Airway epithelial cell (primary cell): ENCODE measurements at places on chromosomes 2 and 18. TPM values are rescaled to one million over a fixed set of nuclear protein-coding genes. Genes with fewer than 3 reads are reported as not detected.

The ZNF521 gene
- total RNA-seq: 0.21 TPM in 1 of 2 replicates, not detected in the other

The CAVIN2 gene
- 4.9 and 7.9 TPM in 2 replicates for total RNA-seq

The AFF3 gene
- total RNA-seq: 0.14 and 0.28 TPM in 2 replicates

The APOB gene
- total RNA-seq: not detected in 2 replicates

The CDH2 gene
- total RNA-seq: 0.56 and 1.3 TPM in 2 replicates

The GLB1L gene
- 5.9 and 7.4 TPM in 2 replicates for total RNA-seq

The DCC gene
- not detected in 2 replicates for total RNA-seq

The DTNA gene
- 2.8 and 5.1 TPM in 2 replicates for total RNA-seq

The TYMS gene
- total RNA-seq: 22.6 and 36.3 TPM in 2 replicates

The CCDC148 gene
- 0.09 and 0.14 TPM in 2 replicates for total RNA-seq

The HOXD9 gene
- total RNA-seq: not detected in 2 replicates

The ZAP70 gene
- not detected in 2 replicates for total RNA-seq

The REEP1 gene
- total RNA-seq: 0.14 TPM in 1 of 2 replicates, not detected in the other

The TP53I3 gene
- total RNA-seq: 55.0 and 70.7 TPM in 2 replicates

The PROKR1 gene
- total RNA-seq: not detected in 2 replicates

The GPR45 gene
- total RNA-seq: not detected in 2 replicates

The CHST9 gene
- 3.0 and 3.2 TPM in 2 replicates for total RNA-seq

The DSG1 gene
- total RNA-seq: 46.9 and 48.9 TPM in 2 replicates
